ENCODE measurements at places on chromosomes 7 and 10. TPM values are rescaled to one million over a fixed set of nuclear protein-coding genes. Genes with fewer than 3 reads are reported as not detected.

DNA sequence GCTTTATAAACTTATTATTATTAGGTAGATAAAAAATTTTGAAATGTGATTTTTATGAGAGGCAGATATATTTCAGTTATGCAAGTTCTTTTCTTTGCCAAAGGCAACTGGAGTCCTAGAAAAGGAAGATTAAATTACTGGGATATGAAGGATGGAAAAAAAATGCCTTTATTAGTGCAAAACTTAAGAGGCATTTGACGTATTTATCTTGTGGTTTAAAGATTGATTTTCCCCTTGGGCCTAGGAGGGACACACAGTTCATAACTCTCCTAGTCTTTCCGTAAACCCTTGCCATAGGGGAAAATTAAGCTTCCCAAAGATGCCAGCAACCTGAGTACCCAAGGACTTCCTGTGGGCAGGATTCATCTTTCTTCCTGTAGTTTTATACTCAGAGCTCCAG lies 3.1 kb upstream of the STEAP4 start:
- no peak for DNase-seq

DNA sequence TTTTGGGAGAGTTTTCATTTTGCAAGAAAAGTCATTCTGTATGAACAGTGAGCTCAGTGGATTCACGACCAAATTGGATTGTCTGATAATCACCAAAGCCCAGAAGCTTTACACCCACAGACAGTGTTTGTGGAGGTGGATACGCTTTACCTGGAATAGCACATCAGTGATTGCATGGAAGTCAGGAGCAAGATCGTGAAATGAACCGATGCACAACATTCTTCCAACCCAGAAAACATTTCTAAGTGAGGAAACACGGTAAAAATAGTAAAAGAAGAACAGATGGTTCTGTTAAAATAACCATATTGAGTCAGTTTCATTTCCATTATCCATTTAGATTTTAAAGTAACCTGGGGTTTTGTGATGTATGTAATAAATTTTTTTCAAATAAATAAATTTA lies 478.2 kb upstream of the PFKP start:
- no peak for DNase-seq

- DNase-seq: no peak
Measured at GRCh38 chr7:1403638-1404459, 55.4 kb downstream of the MICALL2 start.

DNA sequence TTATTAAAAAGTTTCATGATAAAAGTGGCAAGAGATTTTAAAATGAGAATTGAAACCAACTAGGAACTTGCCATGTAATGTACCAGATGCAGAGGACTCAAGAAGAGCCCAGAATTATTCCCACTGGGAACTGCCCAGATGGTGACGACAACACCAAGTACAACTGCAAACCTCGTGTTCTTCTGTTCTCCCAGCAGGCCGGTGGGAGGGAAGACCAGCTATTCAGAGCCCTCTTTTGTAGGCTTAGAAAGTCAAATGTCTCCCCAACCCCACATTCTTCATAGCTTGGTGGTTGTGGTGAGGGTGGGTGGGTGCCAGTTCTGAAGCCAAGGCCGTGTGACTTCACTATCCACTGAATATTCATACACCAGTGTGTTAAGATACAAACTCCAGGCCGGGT lies 54.3 kb upstream of the ITGB1 start:
- no peak for DNase-seq

DNA sequence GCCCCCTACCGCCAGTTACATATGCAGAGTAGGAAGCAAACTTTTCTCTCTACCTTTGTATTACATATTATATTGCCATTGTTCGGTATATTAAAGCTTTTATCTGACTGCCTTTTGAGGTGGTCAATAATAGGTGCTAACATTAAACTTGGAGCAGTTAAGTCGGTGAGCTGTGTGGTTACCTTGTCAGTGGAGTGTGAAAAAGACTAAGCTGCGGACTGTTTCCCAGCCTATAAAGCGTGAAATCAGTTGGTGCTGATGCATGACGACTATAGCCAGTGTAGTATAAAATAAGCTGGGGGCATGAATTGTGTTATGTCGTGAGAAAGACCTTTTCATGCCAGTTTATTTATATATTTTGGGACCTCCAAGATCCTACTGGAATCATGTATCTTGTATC lies 33.7 kb downstream of the R3HCC1L start:
- no peak for DNase-seq

DNA sequence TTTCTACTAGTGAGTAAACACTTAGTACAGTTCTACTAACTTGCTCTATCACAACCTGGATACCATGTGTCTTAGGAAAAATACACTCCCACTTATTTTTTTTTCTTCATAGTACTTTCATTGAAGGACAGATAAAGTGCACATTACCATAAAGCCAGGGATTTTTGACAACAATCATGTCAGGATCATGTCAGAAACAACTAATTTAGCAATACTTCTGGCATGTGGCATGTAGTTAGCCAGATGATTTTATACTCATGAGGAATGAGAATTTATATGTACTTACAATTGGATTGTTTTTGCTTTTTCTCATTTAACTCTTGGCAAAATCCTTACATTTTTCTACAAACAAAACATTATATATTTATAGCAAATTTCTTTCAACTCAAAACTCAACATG lies 630.7 kb upstream of the GRM3 start:
- no peak for DNase-seq

GRCh38 chr10:88028072-88028471 lies 164.6 kb downstream of the PTEN start:
- no peak for DNase-seq

GRCh38 chr10:126584836-126585235 lies 85.7 kb downstream of the C10orf90 start:
- DNase-seq: no peak

GRCh38 chr10:51124852-51125251 lies 50.6 kb downstream of the PRKG1 start:
- DNase-seq: no peak

DNA sequence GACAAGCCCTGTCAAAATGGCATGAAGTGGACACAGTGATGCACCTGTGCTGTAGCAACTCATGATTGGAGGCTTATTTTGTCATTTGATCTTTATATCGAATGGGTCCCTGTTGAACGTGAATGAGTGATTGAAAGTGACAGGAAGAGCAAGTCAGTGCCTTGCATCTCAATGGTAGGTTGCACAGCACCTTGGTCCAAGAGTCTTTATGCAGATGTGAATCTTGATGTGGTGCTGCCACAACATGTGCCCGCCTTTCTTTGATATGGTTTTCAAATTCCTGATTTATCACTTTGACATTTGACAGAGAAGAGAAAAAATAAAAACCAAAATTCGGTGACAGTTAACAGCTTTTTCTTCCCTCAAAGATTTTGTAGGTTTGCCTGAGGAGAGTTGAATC lies 1182.4 kb downstream of the DNAJB9 start:
- DNase-seq: no peak

DNA sequence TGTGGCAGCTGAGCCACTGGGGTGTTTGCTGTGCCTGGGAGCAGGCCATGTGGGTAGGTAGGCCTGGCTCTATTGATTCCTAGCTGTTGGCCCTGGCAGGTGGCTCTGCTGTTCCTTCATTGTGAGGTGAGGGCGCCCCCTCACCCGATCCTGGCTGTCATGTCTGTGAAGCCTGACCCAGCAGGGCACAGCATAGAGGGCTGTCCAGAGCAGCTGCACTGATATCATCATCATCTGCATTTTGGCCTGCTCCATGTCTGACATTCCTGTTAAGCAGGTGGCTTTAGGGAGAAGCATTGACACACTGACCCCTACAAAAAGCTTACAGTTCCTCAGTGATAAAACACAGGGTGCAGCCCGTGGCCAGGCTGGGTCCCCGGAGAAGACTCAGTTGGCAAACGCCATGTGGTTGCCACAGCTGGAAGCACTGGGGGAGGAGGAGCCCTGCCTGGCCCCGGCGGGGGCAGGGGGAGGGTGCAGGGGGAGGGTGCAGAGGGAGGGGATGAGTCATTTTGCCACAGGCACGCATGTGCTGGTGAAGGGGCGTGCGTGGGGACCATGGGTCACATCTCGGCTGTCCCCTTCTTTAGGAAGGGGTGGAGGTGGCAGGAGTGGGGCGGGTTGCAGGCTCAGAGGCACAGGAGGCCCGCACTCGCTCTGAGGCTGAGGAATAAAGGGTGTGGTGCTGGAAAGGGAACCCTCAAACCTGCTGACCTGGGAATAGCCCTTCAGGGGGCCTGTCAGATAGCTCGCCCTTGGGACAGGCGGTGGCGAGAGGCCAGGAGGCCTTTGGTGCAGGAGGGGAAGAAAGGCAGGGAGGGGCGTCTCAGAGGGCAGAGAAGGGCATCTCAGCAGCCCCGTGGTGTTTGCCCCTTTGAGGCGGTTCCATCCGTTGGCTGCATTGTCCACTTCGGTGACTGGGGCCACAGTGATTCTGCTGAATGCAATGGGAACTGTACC lies 31.6 kb downstream of the IKZF1 start:
- peak; percentile 68 for DNase-seq

DNA sequence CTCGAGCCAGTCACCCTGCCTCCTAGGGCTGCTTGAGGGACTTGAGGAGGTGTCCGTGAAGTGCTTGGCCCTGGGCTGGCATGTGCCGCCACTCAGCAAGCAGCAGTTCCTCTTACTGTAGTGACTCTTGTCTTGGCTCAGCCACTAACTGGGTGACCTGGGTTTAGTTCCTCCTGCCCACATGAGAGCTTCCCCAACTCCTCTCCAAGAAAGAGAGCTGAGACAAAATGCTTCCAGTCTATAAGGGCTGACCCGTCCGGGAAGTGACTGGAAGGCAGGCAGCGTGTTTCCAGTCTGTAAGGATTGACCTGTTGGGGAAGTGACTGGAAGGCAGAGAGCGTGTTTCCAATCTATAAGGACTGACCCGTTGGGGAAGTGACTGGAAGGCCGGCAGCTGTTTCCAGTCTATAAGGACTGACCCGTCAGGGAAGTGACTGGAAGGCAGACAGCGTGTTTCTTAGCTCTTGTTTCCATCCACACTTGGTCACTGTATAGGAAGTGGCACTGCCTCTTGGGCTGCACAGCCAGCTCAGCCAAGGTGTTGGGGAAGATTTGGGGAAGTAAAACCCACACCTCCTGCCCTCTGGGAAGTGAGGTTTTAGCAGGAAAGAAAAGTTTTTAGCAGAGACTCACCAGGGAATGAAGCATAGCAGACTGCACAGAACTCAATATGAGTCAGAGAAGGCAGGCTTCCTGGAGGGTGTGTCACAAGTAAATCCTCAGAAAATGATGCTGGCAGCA lies 53.3 kb upstream of the PPIF start:
- peak; percentile 36 for DNase-seq

GRCh38 chr7:124698964-124699363 lies 66.6 kb downstream of the GPR37 start:
- no peak for DNase-seq

DNA sequence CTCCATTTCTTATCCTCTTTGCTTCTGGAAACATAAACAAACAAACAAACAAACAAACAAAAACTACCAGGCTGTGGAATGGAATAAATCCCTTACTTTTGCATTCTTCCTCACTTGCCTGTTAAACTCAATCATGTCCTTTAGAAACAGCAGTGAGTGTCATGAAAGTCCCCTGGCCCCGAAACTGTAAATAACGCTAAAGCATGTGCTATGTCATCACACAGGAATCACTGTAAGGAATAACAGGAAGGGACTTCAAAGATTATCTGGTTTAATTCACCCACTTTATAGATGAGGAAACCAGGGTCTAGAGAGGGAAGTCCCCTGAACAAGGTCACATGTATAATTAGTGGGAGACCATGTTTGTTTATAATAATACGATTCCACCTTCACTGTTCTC lies 159.4 kb upstream of the MEOX2 start:
- DNase-seq: no peak

DNA sequence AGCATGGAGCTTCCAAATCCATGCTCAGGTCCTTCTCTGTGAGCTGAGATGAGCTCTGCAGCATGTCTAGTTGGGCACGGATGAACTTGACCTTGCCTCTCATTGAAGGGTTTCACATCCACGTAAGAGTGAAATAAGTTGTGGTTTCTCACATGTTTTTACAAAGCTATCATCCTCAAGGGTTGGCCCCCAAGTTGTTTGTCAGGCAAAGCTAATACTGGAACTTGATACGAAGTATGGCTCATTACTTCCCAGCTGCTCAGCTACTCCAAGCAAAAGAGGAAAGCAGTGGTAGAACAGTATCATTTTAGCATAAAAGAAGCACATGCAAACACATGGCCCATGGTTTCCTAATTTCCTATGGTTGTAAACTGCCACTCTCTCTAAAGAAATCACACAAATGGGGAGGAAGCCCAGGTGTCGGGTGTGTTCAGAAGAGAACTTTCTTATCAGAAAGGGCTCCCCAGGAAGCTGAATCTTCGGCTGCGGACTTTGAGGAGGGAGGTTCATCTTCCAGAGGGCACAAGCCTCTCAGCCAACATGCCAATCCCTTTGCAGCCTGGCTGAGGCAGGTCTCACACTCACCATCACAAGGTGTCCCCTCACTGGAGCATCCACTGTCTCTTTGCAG lies 45.3 kb downstream of the PDLIM1 start:
- no peak for DNase-seq

DNA sequence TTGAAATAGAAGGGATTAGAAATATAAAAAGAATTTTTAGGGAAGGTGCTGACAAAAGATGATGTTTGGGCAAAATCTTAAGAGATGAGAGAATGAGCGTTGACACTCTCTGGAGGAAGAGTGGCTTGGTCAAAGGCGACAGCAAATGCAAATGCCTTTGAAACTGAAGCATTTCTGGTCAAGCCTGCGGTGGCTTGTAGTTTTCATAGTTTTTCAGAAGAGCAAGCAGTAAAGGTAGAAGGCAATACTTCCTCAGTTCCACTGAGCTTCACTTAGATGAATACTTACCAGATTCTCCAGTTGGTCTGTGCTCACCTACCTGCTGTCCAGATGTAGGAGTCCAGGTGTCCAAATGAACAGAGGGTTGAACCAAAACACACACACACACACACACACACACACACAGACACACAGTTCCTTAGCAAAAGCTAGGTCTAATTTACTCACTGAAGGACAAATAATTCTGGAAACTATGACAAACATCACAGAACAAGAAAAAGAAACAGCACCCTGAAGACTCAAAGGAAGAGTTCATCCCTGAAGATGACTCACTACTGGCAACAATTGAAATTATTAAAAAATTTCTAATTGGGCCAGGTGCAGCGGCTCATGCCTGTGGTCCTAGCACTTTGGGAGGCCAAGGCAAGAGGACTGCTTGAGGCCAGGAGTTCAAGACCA lies 12.1 kb upstream of the STK17A start:
- DNase-seq: no peak

DNA sequence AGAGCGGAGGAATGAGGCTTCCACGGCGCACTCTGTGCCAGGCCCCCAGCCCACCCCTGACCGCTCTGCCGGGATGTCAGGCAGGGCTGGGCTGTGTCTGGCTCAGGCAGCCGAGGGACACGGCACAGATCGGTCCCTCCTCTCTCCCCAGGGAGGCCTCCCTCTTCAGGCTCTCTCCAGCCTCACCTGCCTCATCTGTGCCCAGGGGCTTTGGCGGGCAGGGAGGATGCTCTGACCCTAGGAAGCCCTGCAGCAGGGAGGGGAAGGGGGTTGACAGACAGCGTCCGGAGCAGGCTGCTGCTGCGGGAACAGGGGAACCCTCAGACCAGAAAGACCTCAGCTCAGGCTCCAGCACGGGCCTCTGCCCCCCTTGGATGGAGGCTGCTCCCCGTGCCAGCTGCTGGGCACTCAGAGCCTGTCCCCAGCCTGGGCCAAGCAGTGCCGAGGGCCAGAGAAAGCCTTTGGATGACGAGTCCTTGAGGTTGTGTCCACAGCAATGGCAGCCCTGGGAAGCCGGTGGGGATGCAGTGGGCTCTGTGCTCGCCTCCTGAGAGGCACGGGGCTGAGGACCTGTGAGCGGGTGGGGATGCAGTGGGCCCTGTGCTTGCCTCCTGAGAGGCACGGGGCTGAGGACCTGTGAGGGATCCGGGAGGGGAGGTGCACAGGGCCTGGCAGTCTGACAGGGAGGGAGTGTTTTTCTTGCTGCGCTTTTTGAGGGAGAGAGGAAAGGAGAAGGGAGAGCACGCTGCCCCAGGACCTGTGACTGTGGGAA lies 66.9 kb downstream of the FOXL3 start:
- no peak for DNase-seq

The PKD2L1 gene
- total RNA-seq: not detected

The CRTAC1 gene
- 0.79 TPM for total RNA-seq

Measured in transverse colon (tissue), 4 donors.